Hematopoietic multipotent progenitor cell treated with erythropoietin and hydrocortisone succinate and interleukin-3 and kit ligand, for 17 days (in vitro differentiated cells): ENCODE measurements at places on chromosomes 11 and 22.

GRCh38 chr11:133844217-133844616 lies 1.1 kb downstream of the SPATA19 start:
- DNase-seq, result no peak

DNA sequence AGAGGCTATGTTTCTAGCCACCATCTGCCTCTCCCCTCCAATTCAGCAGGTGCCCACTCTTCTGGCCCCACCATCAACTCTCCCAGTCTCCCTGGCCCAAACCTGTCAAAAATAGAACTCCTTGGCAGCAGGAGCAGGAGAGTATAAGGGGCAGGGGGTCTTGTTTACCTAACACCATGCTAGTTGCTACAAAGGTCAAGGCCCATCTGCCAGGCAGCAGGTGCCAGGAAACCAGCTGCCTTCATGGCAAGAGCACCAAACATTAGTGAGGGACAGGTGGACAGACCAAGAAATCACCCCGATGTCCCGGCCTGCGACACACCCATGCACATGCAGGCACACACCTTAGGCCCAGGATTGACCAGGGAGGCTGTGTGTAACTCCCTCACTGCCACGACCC lies 387.9 kb downstream of the BUD13 start:
- DNase-seq, result no peak

- no peak for DNase-seq
Measured at GRCh38 chr11:73520353-73521061, 77.4 kb downstream of the FAM168A start.

- DNase-seq, result no peak
Measured at GRCh38 chr22:19998232-19998951, 18.2 kb downstream of the ARVCF start.

GRCh38 chr11:68370211-68371111 lies 58.1 kb downstream of the LRP5 start:
- DNase-seq, result no peak

DNA sequence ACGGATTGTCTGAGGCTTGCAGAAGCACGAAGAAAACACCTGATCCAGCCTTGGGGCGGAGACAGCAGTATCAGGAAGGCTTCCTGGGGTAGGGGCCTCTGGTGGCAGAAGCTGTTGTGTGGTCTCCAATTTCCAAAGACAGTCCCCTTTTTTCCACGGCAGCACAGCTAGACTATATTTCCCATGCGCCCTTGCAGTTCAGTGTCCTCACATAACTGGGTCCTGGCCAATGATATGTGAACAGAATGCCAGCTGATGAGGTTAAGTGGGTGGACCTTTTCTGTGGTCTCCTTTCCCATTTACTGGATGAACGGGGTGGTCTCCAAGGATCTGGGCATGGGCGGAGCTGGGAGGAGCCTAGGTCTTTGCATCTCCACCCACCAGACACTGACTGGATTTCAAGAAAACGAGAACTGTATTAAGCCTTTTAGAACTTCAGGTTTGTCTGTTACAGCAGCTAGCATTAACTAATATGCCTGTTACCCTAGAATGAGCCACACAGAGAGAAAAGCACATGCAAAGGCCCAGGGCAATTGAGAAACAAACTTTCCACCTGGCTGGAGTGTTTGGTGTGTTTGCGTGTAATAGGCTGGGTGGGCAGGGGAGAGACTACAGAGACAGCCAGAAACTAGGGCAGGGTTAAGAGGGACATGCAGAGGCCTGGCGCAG lies 6.2 kb downstream of the GAL3ST1 start:
- no peak for DNase-seq

GRCh38 chr22:25156736-25157135 lies 42.9 kb upstream of the CRYBB3 start:
- DNase-seq, result no peak

GRCh38 chr11:36948460-36949127 lies 350.6 kb upstream of the RAG2 start:
- DNase-seq, result no peak

DNA sequence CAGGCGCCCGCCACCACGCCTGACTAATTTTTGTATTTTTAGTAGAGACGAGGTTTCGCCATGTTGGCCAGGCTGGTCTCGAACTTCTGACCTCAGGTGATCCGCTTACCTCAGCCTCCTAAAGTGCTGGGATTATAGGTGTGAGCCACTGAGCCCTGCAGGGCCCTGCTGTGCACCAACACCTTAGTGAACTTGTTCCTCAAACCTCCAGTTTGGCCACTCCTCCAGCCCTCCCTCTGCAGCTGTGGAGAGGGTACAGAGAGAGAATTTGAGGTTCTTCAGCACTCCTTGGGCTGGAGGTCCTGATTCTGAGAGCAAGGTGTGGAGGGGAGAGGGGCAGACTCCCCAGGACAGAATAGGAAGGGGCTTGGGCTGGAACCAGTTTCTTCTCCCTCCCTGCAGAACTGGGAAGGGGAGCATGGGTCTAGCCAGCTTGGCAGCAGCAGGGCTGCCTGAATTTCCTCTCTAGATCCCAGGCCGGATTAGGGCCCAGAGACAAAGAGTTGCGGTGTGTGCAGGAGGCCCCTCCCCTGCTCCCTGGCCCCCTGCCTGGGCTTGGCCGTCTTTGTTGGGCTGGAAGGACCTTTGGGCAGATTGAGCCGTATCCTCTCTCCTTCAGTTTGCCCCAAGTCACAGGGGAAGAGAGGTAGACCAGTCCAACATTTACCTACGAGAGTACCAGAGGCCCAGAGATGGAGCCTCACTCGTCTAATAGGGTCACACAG lies 2.3 kb upstream of the PEX16 start:
- no peak for DNase-seq

DNA sequence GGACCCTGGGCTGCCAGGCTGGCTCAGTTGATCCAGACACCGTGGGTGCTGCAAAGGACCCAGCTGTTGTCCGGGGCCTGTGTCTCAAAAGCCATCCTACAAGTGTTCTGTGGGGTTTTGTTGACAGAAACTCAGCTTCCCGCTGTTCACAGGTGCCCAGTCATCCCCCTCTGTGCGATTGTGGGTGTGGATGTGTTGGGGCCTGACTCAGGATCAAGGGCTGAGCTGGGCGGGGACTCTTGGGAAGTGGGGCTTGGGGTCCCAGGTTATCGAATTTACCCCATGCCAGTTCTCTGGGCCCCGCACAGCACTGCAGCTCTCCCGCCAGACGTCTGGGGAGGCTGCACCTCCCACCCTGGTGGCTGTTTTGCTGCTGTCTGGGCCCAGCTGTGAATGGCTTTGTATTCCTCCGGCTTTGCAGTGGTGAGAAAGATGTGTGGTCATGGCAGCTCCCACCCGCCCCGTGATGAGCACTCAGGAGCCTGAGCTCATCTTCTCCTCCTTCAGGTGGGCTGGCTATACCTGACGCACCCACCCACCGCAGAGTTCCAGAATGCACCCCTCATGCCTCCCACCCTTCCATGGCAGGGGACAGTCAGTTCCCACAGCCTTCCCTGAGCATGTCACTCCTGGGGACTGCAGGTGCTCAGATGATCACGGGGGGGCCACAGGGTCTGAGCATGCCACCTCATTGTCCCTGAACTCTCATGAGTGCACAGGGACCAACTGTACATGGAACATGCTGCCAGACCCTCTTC lies 3.6 kb upstream of the AP2A2 start:
- peak; percentile 36 for DNase-seq

DNA sequence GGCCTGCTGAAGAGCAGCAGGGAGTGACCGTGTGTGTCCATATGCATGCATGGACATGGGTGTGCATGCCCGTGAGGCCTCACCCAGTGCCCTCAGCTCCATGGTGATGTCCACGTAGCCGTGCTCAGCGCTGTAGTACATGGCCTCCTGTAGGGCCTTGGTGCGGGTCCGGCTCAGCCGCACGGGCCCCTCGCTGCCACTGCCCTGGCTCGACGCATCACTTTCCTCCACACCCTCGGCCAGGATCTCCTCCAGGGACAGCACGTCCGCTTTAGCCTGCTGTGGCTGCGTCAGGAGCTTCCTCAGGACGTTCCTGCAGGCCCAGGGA lies 57.0 kb downstream of the NAT10 start:
- DNase-seq, result no peak

- no peak for DNase-seq
Measured at GRCh38 chr11:116390963-116391362, 381.8 kb downstream of the BUD13 start.

GRCh38 chr11:64248578-64248977 lies 1.8 kb upstream of the PPP1R14B start:
- no peak for DNase-seq

GRCh38 chr11:44277196-44278090 lies 32.5 kb downstream of the ALX4 start:
- no peak for DNase-seq

- DNase-seq, result peak; percentile 54
Measured at GRCh38 chr11:73969991-73970800, 12.4 kb downstream of the UCP2 start.

- no peak for DNase-seq
Measured at GRCh38 chr11:6611963-6612212, 128 bp downstream of the TAF10 start.

- no peak for DNase-seq
Measured at GRCh38 chr11:103903621-103904323, 132.7 kb upstream of the DDI1 start.

DNA sequence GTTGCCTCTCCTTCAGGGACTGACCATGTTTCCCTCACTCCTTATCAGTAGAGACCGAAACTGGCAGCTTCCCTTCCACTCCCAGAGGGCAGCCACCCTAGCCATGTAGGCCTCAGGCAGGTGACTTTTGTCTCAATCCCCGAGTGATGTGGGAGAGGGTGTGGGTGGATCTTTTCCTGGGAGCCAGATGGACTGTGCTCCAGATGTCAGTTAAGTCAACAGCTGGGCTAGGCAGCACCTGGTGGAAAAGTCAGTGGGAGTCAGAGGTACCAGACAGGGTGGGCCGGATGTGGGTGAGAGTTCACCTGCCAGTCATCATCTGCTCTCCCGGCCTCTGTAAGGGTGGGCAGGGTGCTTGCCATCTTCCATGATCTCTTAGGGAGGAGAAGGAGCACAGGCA lies 1.9 kb downstream of the BANF1 start:
- DNase-seq, result no peak

GRCh38 chr22:30056015-30056414 lies 24.2 kb upstream of the HORMAD2 start:
- DNase-seq, result no peak

DNA sequence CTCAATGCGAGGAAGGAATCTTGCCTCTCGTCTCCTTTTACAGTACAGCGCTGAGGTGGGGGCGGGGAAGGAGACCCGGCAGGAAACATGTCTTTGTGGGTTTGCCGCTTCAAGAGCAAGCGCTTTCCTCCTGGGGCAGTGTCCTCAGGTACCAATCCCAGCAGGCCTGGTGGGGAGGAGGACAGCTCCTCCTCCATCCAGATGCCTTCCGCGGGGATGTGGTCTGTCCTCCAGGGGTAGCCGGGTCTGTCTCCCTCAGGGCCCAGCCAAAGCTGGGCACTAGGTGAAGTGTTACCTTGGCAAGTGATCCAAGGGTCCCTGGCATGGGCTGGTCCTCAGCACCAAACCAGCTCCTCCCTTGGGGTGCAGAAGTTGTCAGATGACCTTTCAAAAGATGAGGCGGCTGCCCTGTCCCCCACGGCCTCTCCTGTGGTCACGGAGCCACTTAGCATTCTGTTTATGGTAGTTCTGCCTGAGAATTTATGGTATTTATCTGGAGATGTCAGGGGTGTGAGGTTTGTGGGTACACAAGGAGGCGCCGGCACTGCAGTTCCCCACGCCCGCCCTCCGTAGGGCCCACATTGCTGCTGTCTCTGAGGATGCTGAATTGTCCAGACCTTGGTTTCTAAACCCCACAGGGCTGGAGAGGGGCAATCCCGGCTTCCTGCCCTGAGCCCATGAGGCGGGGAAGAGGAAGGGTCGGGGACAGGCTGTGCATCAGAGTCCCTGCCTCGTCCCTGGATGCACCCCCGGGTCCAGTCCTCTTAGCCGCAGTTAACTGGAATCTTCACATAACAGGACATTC lies 93.5 kb upstream of the ANO1 start:
- DNase-seq, result no peak
